ENCODE measurements at places on chromosomes 7 and 10.
A peak's percentile ranks its signal among the peaks of the same experiment; 100 is the strongest.

GRCh38 chr7:106070567-106071254 lies 41.4 kb downstream of the SYPL1 start:
- DNase-seq = no peak

DNA sequence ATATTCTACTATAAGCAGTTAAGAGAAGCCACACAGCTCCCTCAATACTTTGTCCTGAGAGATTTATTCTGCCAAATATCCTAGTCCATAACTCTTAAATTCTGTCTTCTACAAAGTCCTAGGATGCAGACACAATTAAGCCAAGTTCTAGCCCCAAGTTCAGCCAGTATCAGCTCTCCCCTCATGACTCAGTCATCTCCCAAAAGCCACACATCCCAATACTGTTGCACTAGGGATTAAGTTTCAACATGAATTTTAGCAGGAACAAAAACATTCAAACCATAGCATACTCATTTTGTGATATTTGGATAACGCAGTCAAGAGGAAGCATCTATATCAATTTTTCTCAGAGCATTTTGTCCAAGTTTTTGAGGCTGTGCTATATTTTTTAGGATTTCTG lies 277.4 kb downstream of the FZD1 start:
- DNase-seq = no peak

DNA sequence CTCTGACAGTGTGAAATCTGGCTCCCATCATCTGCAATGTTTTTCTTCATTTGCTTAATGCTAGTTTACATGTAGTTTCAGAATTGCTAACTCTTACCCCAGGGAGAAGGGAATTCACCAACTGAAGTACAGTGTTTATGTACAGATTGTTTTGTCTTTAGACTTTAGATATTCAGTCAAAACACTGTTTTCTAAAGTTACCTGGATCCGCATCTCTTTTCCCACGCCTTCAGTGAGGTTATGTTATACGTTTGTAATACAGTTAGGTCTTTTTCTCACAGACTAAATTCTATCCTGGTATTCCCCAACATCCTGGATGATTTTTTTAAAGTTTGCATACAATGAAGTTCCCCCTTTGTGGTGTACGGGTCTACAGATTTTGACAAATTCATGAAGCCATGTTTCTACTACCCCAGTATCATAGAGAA lies 3.2 kb upstream of the LYZL1 start:
- no peak for DNase-seq

DNA sequence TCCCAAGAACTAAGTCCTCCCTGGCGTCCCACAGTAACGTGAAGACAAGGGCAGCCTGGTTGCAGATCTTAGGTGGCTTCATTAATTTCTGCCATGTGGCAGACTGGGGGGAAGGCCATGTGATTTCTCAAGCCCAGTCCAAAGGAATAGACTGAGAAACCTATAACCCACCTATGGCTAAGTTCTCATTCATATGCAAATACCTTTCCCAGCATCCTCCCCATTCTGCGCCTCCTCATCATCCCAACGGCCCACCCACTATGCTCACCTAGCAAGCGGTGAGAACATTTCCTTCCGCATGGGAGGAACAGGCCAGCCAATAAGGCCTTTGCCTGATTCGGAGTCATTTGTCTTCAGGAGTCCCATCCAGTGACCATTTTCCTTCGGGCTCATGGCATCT lies 8.2 kb upstream of the CLEC2L start:
- DNase-seq = no peak

GRCh38 chr7:47738563-47739166 lies 156.8 kb upstream of the TNS3 start:
- DNase-seq = no peak

GRCh38 chr7:47153576-47153975 lies 428.3 kb downstream of the TNS3 start:
- peak; percentile 50 for DNase-seq

DNA sequence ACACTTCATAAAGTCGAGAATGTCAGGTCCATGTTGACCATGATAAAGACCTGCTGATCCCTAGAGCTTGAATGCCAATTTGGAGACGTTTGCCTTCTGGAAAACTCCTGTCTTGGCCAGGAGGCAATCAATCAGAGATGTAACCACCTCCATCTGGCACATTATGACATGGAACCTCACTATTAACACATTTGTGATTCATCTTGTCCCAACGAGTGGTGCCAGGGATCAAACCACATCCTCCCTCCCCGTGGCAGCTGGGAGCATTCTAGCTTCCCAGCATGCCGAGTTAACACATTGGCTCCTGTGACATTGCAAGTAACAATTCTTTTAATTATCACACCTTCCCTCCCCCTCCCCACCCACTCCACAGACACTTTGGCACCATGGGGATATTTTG lies 84.0 kb upstream of the PPP1R17 start:
- DNase-seq = no peak

- DNase-seq = no peak
Measured at GRCh38 chr7:42617071-42617765, 294.7 kb downstream of the C7orf25 start.

GRCh38 chr10:47294501-47294900 lies 5.5 kb upstream of the GDF10 start:
- no peak for DNase-seq

DNA sequence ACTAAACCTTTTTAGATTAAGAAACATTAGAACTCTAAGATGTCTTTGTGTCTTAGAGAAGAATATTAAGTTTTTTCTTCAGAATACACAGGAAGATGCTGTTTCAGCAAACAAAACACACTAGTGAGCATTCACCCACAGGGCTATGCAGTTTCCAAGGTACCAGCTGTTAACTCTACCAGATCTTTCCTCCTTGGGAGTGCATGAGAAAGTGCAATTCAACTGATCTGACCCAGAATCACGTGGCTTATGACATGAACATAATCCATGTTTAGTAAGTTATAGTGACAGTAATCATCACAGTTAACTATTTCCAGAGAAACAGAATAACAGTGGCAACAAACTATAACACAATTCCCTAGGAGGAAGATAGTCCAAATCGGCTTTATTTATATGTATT lies 270.7 kb downstream of the CACNA2D1 start:
- no peak for DNase-seq

DNA sequence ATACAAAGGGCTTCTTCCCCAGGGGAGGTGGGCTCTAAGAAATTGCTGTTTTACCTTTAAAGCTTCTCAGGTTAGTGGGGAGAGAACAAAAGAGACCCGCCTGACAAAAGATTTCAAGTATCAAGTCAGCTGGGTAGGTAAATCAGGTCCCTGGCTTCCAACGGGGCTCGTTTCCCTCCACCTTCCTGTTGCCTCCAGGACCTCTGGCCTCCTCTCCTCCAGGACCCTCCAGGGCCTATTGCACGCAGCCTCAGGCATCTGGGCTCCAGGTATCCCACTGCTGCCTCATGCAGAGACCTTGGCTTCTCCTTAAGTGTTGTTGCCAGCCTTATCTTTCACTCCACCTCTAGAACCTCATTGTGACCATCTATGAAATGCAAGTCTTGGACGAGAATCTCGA lies 2.9 kb downstream of the BNIP3 start:
- no peak for DNase-seq

GRCh38 chr7:149662591-149663095 lies 110.7 kb downstream of the ZNF467 start:
- DNase-seq = peak; percentile 19

- DNase-seq = no peak
Measured at GRCh38 chr10:4252701-4253100, 467.7 kb upstream of the KLF6 start.

DNA sequence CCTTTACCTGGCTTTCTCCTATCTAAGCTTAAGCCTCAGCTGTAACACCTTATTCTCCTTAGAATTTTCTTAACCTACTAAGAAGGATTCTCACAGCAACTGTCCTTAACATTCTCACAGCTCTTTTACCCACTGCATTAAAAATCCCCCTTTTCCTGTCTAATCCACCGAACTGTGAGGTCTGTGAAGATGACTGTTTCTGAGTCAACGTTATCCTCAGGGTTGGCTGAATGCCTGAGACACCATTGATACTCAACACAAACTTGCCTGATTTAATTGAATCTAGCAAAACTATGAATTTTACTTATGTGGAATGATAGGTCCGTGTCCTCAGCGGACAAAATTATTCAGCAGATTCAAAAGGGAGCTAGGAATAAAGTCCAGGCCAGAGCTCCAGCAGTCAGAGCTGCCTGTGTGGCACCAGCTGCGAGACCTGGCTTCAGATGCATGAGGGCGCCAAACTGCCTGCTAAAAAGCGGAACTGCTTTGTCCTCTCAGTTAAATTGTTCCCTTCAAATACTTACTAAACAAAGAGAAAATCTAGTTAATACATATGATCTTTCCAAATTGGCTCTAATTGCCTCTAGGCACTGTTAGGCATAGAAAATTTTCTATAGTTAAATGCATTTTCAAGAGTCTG lies 33.4 kb upstream of the VWDE start:
- DNase-seq = no peak

DNA sequence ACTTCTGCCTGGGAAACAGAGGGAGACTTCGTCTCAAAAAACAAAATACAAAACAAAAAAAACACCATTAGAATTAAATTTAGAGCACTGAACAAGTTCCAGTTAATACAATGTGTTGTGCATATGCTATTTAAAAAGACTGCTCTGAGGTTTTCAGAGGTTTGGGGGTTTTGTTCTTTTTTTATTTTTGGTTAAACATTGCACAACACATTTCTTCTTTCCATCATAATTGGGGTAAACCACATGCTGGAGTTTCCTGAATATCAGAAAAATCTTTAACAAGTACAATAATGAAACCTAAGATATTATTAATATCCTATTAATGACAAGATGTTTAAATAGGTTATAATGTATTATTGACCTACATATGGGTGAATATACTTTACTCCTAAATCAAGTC lies 26.3 kb downstream of the IGF2BP3 start:
- DNase-seq = no peak

DNA sequence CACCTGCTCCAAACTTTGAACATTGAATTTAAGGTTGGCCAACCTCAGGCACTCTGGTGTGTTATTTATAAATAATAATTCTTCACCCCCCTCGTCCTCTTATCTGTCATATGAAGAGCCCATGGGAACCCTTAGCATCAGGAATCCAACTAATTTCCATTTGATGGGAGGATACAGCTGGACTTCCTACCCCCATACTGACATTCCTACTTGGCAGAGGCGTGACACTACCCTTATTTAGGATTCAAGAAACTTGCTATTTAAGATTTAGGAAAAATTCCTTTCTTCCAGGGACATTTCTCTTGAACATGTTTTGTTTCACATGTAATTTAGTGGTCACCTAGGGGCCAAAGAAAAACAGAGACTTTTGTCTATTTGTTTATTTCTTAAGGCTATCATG lies 171.9 kb upstream of the NRP1 start:
- DNase-seq = no peak

DNA sequence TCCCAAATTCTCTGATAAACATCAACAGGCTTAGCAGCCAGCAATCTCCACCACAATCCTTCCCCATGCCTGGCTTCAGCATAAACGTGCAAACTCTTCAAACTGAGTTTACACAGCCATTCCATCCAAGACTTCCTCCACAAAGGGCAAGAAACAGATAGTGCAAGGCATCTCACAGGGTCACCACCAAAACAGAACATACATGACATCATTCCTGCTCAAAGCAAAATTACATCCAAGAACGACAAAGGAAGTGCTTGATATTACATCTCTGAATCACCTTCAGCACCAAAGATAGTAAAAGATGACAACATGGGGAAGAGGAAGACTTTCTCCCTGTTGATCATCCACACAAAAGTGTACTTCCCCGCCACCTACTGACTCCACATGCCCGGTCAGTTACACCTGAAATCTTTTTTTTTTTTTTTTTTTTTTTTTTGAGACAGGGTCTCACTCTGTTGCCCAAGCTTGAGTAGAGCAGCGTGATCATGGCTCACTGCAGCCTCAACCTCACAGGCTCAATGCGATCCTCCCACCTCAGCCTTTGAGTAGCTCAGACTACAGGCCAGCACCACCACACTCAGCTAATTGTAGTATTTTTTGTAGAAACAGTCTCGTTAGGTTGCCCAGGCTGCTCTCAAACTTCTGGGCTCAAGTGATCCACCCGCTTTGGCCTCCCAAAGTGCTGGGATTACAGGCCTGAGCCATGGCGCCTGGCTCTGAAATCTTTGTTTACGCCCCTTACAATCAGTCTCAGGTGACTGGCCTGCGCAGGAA lies 127.5 kb downstream of the PARD3 start:
- DNase-seq = no peak

- peak; percentile 4 for DNase-seq
Measured at GRCh38 chr7:28481091-28481926, 69.0 kb downstream of the CREB5 start.

DNA sequence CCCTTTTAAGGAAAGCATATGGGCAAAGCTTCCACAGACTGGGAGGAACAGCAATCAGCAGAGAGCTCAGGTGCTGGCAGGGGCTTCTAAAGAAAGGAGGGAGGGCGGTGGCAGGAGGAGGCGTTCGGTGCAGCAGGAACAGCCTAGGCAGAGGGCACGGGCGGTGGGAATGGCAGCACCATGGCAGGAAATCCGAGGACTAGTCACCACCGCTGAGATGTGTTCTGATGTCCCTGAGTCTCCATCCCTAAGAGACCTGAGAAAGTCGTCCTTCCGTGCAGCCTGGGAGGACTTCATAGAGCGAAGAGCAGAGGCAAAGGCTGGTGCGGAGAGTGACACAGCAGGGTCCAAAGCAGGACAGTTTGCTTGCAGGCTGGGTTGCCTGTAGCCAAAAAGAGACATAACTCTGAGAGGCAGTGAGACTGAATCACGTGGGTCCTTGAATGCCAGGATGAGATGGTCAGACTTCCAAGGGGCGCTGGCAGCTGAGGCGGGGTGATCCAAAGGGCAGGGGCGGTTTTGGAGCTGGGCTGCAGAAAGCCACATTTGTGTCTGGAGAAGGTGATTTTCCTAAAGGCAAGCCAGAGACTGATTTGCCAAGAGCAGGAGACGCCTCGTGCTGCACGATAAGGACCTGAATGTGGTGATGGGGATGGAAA lies 35.8 kb upstream of the GRID1 start:
- no peak for DNase-seq

DNA sequence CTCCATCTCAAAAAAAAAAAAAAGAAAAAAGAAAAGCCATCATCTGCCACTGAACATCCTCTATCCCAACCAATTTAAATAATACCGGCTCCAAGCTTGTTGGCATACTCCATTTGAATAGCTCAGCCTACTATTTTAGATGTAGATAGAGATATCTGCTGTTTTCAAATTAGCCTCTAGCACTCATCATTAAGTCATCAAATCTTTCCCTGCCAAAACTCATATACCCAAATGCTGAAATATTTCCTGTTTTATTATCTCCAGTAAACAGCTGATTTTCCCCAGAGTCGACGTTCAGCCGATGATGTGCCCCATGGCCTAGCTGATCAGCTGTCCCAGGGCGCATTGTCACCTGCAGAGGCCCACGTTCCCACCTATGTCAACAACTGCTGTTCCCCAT lies 34.5 kb upstream of the FRMD4A start:
- no peak for DNase-seq

DNA sequence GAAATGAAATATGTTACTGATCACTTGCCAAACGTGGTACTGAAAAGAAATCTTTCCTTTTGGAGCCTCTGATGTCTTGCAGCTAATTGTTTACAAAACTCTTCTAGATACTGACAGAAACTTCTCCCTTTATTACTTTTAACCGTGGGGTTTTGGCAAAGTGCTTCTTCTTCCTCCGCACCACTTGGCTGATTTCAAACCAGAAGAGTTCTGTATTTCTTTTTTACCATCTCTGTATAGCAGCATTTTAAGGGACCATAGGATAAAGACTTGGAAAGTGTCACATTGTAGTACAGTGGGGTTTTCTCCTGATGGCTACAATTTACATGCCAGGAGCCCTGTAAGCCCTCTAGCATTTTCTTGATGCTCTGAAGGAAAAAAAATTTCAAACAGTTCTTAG lies 21.9 kb upstream of the CREB5 start:
- DNase-seq = no peak

Measured in large intestine (tissue), 12 donors.